ENCODE measurements at places on chromosomes 7 and 10. TPM values are rescaled to one million over a fixed set of nuclear protein-coding genes. Genes with fewer than 3 reads are reported as not detected.

- no peak for DNase-seq
Measured at GRCh38 chr10:61299841-61300240, 153.3 kb downstream of the TMEM26 start.

DNA sequence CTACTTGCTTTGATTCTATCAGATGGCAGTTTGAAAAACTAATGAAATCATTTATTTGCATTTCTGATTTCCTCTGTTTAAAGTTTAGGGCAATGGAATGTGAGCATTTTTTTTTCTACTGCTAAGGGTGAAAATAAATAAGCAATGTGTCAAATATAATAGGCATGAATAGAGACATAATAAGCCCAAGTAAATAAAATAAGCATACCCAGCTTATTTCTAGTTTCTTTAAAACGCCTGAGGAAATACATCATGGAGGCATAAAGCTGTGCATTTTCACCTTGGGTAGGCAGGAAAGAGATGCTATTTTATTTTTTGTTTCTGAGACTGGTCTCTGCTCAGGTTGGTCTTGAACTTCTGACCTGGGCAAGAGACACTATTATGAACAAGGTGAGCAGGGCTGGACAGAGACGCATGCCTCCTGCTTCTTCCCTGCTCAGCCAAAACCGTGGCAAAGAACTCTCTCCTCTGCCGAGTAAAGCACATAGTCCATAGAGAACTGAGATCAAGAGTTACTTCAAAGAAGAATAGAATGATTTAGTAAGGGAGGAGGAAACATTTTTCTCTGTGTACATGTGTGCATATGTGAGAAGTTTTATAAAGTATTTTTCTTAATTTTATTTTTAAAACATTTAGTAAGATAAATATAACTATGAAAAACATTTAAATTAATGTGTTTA is 138.1 kb downstream of the GNAI1 start:
- DNase-seq = no peak

GRCh38 chr7:45924283-45924682 is 3.2 kb upstream of the IGFBP3 start:
- DNase-seq = peak; percentile 88

- DNase-seq = no peak
Measured at GRCh38 chr10:33349268-33349667, 14.8 kb upstream of the NRP1 start.

- DNase-seq = no peak
Measured at GRCh38 chr10:85542936-85543730, 823.5 kb downstream of the GRID1 start.

DNA sequence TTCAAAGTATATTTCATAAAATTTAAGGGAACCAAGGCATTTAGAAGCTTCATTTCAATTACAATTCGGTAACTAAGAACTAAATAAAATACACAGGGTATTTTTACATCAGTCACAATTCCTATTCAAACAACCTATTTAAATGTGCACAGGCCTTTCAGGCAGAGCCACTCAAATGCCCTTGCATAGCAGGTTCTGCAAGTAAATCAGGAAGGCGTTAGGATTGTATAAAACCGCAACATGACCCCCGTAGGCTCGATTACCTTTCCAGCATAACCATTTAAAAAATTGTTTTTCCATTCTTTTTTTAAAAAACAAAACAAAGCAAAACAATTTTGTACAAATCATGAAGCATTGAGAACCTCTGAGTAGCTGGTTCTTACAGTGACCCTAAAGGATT is 289.9 kb upstream of the SP8 start:
- DNase-seq = no peak

GRCh38 chr10:92627845-92628480 is 35.0 kb downstream of the KIF11 start:
- DNase-seq = no peak

DNA sequence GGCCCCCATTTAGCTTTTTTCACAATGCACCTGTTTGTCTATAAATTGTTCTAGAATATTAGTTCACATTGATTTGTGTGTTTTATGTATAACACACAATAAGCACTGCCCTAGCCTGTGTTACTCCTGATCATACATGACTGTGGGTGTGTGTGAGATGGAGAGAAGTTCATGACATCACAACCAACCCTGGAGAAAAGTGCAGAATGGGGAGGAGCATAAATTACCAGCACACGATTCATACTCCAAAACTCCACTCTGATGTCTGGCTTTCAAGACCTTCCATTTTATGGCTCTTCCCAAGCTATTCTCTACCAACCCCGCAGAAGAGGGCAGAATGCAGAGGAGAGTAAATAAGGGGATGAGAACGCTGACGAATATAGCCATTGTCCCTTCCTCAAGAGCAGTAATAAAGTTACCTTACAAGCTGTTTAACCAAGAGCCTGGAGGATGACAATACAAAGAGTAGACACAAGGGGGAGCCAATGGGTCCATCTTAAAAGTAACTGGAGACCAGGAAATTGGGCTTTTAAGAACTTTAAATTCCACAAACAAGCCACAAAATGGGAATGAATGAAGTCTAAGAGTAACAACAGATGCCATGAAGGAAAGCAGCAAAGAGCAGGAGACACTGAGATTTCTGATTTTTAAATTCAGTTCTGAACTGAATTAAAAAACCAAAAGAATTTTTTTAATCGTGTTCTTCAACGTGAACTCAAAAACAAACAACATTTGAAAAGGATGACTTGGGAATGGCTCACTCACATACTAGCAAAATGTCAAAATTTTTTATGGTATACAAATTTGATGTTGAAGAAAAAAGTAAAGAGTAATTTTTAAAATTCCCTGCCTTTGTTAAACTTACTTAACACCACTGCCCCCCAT is 159.6 kb downstream of the PARD3 start:
- no peak for DNase-seq

DNA sequence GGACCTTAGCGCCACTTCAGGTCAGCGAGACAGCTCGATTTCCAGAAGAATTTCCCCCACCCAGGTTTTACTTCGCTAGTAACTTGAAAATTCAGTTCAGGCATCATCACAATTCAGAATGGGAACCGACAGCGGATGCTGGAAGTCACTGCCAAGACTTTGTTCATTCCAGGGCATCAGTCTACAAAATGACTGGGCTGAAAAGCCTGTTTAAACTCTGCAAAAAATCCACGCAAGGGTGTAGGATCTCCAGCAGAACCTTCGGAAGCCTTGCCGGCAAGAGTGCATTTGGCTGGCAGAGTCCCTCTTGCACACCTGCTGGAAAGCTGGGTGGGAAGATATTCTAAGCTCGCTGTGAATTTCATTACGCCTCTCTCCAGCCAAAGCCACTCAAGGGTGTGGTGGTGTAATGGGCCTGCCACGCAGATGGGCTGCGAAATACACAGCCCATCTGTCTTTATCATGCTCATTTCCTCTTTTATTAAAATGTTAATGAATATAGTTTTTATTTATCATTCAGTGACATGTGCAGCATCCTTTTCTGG is 672.0 kb upstream of the FOXK1 start:
- no peak for DNase-seq

GRCh38 chr7:51244053-51244452 is 72.6 kb downstream of the COBL start:
- DNase-seq = no peak

DNA sequence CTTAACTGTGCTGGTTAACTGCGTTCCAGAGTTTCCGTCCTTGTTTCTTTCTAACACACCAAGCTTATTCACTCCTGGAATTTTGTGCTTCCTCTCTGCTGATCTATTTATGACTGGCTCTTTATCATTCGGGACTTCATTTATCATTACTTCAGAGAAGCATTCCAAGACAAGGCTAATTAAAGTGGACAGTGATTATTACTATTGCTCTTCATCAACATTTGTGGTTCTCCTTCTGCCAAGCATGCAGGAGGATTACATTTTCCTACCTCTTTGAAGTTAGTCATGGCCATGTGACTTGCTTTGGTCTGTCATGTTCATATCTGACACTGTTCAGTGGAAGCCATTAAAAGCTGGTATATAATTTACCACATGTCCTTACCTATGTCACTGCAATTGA is 172.4 kb upstream of the AGR3 start:
- no peak for DNase-seq

GRCh38 chr10:79078367-79079053 is 9.7 kb downstream of the ZMIZ1 start:
- no peak for DNase-seq

DNA sequence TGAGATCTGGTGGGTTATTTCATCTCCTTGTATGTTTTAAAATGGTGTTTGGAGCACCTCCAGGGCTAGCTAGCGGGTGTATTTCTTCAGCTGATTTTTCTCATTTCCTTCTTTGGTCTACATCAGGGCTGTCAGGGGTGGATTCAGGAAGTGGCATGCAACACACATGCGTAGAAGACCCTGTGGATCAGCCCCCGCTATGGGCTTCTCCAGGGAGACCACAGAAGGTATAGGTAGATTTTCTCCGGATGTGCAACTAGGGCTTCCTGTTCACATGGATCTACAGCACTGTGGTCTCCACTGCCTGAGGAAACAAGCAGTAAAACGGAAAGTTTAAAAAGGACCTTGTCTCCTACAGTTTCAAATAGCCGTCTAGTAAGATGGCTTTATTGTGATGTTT is 10.4 kb downstream of the NUB1 start:
- DNase-seq = no peak

Gene CD36
- not detected for total RNA-seq

Gene HOXA2
- total RNA-seq = not detected

Gene LIPF
- not detected for total RNA-seq

Gene FHIP2A
- total RNA-seq = 9.4 TPM
